Testis (tissue), 5 donors: ENCODE measurements at places on chromosomes 5 and 9.

DNA sequence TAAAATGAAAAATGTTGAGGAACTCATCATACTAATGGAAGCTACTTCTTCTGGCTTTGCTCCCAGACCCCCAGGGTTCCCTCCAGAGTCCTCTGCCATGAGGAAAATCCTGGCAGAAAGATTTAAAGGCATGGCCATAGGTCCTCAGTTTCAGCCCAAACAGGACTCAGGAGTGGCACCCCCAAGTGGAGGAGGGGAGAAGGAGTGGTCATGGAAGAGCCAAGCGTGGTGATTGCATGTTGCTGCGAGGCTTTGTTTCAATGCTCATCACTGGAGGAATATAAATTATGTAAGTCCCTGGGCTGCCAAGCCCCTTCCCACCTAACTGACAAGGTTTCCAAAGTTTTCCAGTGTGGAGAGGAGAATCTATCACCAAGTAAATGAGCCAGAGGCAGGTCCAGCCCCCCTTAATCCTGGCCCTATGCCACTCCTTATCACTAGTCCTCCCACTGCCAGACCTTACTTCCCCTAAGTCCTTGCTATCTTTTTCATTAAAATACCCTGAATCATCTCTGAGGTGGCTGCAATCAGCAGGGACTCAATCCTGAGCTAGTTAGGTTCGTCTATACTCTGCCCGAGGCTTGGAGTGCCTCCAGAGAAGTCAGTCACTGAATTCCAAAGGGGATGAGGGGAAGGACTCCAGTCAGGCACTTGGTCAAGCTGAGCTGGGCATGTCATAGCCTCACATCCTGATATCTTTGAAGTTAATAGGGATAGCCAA is 70.7 kb upstream of the TAF1L start:
- no peak for DNase-seq

GRCh38 chr9:98960409-98960808 is 16.7 kb downstream of the COL15A1 start:
- DNase-seq, result no peak

- DNase-seq, result no peak
Observed at GRCh38 chr5:5751498-5751897, 329.0 kb downstream of the ICE1 start.

- no peak for DNase-seq
Observed at GRCh38 chr5:170161069-170161468, 55.4 kb downstream of the FOXI1 start.

- DNase-seq, result no peak
Observed at GRCh38 chr5:151345808-151346478, 1.4 kb downstream of the SLC36A2 start.

- DNase-seq, result no peak
Observed at GRCh38 chr5:76684756-76685519, 31.0 kb upstream of the F2R start.

GRCh38 chr5:16787278-16787677 is 148.8 kb downstream of the MYO10 start:
- peak; percentile 40 for DNase-seq

DNA sequence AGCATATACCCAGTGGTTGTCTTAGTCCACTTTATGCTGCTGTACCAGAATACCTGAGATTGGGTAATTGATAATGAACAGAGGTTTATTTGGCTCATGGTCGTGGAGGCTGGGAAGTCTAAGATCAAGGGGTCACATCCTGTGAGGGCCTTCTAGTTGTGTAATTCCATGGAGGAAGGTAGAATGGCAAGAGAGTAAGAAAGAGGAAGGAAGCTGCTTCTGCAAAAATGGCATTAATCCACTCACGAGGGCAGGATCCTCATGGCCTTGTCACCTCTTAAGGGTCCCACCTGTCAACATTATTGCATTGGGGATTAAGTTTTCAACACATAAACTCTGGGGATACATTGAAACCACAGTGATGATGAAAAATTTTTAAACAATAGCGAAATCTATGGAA is 17.0 kb downstream of the BTNL8 start:
- no peak for DNase-seq

DNA sequence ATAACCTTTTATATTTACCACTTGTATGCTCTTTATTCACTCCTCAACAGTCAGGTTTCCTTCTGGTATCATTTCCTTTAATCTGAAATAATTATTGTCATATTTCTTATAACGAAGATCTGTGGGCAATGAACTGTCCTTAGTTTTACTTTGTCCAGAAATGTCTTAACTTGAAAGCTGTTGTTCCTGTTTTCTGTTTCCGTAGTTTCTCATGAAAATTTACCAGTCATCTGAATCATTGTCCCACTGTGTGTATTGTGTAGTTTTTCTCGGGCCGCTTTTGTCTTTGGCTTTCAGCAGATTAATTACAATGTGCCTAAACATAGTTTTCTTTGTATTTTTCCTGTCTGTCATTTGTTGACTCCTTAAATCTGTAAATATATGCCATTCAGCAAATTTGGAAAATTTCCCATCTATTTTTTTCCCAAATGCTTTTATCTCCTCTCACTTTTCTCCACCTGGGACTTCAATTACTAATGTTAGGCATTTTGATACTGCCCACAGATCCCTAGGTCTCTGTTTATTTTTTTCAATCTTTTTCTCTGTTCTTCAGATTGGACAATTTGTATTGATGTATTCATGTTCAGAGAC is 74.9 kb downstream of the PDE8B start:
- DNase-seq, result no peak

- no peak for DNase-seq
Observed at GRCh38 chr9:136693135-136693489, 5.9 kb upstream of the AGPAT2 start.

GRCh38 chr9:20978249-20978648 is 53.2 kb downstream of the HACD4 start:
- no peak for DNase-seq

DNA sequence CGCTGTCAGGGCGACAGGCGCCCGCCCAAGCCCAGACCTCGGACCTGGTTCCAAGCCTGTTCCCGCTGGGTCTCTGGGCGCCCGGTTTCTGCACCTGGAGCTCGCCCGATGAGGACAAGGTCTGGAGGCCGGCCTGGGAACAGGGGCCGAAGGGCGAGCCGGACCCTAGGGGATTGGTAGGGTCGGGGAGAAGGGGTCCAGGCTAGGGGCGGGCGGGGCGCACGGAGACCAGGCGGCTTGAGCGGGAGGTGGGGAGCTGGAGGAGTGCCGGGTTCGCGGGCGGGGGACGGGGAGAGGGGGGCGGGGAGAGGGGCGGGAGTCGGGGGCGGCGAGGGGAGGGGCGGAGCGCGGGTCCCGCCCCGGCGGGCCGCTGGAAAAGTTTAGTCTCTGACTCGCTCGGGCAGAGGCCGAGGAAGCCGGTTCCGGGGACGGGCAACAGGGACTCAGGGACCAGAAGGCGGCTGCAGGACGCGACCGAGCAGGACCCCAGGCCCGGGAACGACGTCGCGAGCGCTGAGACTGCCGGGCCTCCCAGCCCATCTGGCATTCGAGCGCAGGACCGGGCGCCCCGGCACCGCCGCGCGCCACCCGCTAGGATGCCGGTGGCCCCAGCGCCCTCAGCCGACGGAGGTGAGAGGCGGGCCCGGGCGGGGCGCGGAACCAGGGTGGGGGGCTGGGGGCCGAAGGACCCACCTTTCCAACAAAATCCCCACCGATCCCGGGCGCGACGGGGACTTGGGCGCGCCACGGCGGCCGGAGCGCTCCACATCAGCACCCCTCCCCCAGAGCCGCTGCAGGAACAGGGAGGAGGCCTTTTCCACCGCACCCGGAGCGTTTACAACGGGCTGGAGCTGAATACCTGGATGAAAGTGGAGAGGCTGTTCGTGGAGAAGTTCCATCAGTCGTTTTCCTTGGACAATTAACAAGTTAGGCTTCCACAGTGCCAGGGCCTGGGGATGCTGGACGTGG is at the start of gene S1PR3:
Gene S1PR3, plus strand, starts transcription at position 403 of the 969 bp plus-strand sequence. CDS start 9,733 bp downstream, outside the sequence.
- DNase-seq, result peak; percentile 49

- no peak for DNase-seq
Observed at GRCh38 chr5:147168578-147169327, 66.1 kb upstream of the STK32A start.

DNA sequence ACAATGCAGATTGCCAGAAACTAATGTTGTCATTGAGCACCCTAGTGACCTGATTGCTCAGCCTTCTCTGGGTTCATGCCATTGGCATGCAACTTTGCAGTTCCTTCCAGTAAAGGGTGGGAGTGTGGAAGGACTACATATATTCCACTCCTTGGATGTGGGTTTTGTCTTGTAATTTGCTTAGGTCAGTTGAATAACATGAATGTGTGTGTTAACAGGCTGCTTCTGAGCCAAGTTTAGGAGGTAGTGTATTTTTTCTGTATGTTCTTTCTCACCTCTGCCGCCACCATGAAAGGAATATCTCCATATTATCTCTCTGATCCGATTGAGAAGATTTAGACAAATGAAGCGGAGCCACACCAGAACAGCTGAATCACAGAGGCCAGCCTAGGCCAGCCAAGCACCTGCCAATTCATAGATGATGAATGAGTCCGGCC is 1929.6 kb upstream of the CDH6 start:
- DNase-seq, result no peak

- DNase-seq, result no peak
Observed at GRCh38 chr9:84340535-84340934, at the start of gene SLC28A3. Gene SLC28A3, minus strand, starts transcription at chr9:84340758. Its CDS starts 125 bp downstream, at chr9:84340633.

DNA sequence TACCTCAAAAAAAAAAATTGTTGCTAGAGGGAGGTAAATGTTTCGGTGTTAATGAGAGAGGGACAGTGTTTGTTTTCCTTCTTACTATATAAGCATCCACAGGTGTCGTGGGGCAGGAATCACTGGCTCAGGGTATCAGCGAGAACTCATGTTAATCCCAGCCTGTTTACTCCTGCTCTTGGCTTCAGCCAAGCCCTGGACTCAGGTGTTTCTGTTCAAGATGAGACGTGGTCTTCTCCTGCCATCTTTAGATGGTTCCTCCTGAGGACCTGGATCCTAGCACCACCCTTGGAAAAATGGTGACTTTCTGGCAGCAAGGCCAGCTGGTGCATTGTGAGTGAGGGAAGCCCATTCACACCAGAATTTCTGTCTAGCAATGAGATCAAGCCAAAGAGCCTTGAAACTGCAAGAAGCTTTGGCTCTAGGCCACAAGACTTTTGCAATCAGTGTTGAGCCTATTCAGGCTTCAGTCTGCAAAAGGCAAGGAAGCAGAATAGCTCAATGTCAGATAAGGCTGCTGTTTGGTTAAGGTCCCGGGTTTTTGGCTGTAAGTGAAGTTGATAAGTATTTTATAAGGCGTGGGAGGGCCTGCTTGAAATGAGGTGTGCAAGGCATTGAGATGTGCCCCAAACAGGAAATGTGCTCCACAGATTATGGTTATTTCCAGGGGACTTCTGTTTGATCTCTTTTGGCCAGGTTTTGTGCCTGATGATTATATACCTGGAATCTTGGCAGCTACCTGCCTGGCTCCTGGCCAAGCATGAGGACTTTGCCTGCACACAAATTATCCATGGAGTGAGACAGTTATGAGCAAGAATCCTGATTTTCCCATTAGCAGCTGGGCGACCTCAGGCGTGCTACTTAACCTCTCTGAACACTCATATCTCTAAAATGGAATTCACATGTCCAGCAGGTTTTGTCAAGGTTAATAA is 99.8 kb downstream of the TENT4A start:
- DNase-seq, result peak; percentile 81

GRCh38 chr9:134690301-134690751 is 48.7 kb downstream of the COL5A1 start:
- DNase-seq, result no peak
